ENCODE measurements at places on chromosomes 2 and 18. TPM values are rescaled to one million over a fixed set of nuclear protein-coding genes. Genes with fewer than 3 reads are reported as not detected.

KIAA2012 gene
- not detected for total RNA-seq

IL36G gene
- total RNA-seq: 20.2 TPM

ANKRD30BL gene
- not detected for total RNA-seq

ARL4C gene
- 64.4 TPM for total RNA-seq

CHST9 gene
- total RNA-seq: 2.0 TPM

IMPA2 gene
- total RNA-seq: 396 TPM

UGT1A3 gene
- not detected for total RNA-seq

PRSS56 gene
- not detected for total RNA-seq

FRZB gene
- total RNA-seq: 20.3 TPM

UPP2 gene
- total RNA-seq: not detected

TCF23 gene
- total RNA-seq: 0.11 TPM

TMEM247 gene
- not detected for total RNA-seq

GRCh38 chr2:241892299-241893137 lies 23.0 kb downstream of the RTP5 start:
- DNase-seq: peak; percentile 64

DNA sequence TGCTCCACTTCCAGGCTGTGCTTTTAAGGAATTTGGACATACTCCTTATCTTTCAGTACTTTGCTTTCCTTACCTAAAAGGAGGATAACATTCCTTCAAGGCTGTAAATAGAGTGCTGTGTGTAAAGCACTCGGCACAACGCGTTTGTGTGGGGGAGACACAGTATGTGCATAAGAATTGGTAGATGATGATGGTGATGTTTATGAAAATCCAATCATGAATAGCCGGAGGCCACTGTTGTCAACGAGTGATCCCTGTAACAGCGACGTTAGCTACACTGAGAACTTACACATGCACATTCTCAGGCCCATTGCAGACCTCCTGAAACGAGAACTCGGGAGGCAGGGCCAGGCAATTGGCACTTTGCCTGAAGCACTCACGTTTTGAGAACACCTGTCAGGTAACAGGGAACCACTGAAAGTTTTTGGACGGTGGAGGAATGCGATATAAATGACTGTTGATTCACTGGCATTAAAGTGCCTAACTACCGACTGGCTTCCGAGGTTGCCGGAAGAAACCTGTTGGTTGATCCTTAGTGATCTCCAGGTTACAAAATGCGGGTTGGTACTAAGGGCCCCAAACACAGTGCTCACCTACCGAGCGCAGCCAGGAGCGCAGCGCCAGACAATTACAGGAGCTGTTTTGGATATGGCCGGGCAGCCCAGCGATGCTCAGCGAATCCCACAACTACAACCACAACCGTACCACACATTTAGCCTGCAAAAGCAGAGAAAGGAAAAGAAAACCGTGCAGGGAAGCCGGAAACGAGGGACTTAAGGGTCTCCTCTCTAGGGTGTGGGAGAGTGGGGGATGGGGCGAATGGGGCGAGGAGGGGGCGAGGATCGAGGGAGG lies 1.0 kb upstream of the MAP4K4 start:
- DNase-seq: no peak

DNA sequence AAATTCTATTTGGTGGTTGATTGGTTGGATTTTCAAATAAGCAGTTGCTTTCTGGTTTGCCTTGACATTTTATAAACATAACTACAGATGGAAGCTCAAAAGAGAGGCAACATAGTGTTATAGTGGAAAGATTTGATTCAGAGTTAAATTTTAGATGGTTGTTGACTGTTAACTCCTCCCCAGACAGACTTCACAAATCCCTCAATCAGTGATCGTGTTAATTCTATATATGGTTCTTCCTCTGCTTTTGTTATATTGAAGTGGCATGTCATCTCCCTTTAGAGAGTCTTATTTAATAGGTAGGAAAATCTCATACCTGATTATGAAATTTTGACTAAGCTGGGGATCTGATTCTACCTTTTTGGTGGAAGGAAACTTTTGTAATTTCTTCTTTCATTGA lies 19.5 kb downstream of the DGUOK start:
- DNase-seq: no peak

DNA sequence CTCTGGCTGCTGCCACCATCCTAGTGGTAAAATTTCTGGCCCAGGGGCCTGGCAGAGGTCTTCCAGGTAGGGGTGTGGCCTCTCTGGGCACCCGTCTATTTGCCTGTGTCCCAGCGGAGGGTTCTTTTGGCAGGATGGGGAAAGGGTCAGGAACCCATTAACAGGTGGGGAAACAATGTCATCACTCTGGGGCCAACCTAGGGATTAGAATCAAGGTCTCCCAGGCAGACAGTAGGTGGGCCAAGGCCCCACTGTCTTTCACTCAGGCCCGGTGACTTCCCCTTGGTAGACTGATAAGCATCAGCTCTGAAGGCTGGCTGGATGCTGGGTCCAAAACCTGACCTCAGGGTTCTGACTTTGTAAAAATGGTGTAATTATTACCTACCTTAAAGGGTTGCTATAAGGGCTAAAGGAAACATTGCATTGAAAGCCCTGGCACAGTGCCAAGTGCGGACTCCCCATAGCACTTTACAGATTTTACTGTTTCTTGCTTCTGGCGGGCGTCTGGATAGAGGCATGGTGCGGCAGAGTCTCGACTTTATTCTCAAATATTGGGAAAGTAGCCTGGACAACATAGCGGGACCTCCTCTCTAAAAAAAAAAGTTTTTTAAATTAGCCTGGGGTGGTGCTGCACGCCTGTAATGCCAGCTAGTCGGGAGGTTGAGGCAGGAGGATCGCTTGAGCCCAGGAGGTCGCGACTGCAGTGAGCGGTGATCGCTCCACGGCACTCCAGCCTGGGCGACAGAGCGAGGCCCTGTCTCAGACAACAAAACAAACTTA lies 2.2 kb downstream of the LBX2 start:
- DNase-seq: no peak

GRCh38 chr2:143787674-143788073 lies 658.5 kb downstream of the ARHGAP15 start:
- DNase-seq: no peak

GRCh38 chr2:224039770-224040440 lies 819 bp upstream of the SERPINE2 start:
- DNase-seq: no peak

DNA sequence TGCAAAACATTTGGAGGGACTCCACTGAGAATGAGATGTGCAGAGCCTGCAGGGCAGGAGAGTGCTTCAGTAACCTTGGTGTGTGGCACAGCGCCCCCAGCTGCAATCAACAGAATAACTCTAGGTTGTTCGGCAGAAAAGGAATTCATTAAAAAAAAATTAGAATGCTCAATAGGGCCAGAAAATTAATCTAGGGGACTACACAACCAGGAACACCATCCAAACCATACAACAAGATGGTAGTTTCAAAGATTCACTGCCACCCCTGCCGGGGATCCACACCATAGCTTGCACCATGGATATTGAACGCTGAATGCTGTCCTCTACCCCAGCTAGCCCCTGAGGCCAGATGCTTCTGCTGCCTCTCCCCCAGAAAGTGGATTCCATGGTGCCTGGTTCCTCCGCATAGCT lies 50.1 kb downstream of the THUMPD2 start:
- DNase-seq: no peak

DNA sequence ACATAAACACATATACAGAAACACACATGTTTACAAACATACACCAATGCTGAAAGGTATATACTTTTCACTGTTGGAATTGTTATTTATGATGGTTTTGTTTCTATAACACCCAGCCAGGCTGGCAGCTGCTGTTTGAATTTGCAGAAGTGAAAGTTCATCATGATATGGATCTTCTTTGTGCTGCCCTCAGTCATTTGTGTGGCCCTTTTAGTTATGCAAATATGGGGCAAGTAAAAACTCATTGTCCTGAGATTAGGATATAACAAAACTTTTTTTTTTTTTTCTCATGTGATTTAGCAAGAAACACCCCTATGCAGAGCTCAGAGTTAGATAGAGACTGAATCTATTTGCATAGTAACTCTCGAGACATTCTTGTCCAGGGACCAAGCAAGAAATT lies 714.1 kb downstream of the KCNJ3 start:
- DNase-seq: no peak

GRCh38 chr2:104049981-104050380 lies 803.9 kb upstream of the POU3F3 start:
- DNase-seq: no peak

DNA sequence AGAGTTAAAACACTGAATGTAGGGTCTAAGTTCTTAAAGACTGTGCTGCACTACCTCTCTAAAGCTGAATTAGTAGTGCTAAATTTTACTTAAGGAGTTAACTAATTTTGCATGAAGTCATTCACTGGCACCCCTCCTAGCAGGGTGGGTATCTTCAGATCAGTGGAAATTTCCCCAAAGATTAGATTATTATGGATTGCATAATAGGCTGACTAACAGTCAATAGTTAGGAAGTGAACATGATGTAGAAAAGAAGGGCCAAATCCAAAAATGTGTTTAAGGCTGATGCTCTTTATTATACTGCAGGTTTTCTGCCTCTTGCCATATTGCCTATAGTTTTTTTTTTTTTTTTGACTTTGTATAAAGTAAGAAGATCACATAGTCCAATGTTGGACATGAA lies 5.2 kb downstream of the ZNF638 start:
- DNase-seq: no peak

DNA sequence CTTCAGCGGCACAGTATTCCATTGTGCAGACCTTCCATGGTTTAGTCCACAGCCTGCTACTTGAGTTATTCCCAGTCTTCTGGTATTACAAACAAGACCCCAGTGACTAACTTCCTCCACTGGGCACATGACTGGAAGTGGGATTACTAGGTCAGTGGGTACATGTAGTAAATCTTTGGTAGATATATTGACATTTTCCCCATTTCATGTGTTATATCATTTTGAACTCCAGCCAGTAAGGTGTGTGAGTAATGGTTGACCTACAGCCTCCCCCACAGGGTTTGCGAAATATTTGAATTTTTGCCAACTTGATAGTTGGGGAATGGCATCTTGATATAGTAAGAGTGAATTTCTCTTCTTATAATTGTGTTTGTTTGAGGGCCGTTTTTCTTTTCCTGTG lies 58.8 kb downstream of the RNF144A start:
- DNase-seq: no peak

DNA sequence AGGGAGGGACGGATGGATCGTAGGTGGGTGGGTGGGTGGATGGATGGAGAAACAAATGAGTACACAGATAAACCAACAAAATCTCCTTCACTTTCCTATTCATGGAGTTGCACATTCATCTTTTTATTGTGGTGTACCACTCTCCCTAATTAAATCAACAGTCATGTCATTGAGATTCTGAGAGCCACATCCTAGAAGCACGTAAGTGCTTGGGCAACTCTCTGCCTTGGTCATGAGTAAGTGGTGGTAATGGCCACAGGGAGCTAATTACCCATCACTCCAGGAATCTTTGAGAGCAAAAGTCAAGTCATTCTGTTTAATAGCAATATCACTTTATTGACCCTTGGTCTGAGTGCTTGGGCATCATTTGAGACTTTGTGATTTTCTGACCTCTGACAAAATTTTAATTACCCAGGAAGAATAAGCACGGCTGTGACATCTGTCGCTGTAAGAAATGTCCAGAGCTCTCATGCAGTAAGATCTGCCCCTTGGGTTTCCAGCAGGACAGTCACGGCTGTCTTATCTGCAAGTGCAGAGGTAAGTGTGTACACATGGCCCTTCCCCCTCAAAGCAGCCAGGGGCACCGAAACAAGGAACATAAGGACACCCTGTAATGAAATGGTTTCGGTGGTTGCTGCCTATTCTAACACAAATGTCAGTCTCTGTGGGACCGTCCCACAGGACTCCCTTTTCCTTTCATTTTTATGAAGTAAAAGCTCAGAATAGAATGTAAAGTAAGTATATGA lies 85.9 kb downstream of the FEZ2 start:
- no peak for DNase-seq

- DNase-seq: no peak
Measured at GRCh38 chr2:225456619-225457260, 57.2 kb downstream of the NYAP2 start.

DNA sequence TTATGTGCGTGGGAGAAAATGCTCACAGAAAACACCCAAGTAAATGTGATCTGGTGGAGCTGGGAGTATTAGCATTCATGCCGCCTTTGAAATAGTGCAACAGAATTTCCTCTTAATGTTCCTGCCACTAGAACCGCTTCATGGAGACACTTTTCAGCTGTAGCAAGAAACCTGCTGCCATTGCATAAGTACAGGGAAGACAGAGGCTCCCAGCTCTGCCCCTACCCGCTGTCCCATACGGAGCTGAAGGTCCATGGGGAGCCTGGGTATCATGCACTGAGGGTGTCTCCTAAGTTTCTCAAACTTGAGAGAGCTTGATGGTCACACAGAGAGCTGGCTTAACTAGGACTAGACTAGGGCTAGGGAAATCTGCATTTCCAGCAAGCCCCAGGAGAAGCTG lies 49.6 kb downstream of the CRIM1 start:
- no peak for DNase-seq

DNA sequence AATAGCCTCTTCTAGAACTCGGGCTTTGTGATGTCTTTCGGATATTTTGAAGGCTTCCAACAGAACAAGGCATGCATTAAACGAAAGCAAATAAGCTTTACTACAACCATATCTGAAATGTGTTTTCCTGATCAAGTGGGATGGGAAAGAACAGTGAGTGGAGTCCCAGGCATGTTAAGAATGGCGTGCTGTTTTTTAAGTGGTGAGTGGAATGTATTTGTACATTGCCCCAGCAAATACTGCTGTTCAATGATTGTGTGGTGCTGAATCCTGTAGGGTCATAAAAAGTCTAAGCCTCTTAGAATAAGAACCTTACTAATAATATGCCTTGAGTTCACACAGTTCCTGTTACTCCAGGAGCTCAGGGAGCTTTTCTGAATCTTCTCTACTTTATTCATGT lies 52.5 kb downstream of the POMC start:
- DNase-seq: no peak

DNA sequence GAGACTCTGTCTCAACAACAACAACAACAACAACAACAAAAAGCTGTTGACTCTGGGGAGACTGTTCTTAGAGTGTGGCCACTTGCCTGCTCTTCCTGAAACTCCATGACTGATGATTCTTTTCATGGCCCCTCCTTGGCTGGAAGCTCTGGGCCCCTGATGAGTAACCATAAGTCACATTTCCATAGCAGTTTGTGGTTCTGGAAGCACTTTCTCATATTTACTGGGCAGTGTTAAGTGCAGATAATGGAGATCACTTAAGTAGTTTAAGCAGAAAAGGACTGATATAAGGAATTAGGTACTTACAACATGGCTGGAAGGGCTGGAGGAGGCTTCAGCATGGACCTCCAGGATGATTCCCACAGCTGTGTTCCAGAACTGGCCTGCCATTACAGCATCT lies 147.3 kb upstream of the DLX2 start:
- DNase-seq: no peak

- DNase-seq: no peak
Measured at GRCh38 chr2:46669996-46670793, 190.8 kb downstream of the TMEM247 start.

DNA sequence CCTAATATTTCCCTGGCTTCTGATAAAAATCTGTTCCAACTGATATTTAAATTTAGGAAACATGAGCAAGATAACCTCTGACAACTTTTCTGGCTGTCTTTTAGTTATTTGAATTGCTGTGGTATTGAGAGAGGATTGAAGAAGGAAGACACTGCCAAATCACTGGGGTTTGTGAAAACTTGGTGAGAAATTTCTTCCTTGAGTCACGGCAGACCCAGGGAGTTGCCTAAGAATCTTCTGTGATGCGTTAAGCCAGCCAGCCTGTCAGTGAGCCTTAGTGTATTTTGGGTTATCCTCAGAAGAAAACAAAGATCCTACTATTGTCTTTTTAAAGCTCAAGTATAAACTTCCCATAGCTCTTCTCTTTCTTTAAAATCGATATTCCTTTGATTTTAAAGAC lies 17.5 kb upstream of the DOK6 start:
- no peak for DNase-seq

All from suprapubic skin (tissue), 4 donors.